ENCODE measurements at places on chromosomes 2 and 18.

DNA sequence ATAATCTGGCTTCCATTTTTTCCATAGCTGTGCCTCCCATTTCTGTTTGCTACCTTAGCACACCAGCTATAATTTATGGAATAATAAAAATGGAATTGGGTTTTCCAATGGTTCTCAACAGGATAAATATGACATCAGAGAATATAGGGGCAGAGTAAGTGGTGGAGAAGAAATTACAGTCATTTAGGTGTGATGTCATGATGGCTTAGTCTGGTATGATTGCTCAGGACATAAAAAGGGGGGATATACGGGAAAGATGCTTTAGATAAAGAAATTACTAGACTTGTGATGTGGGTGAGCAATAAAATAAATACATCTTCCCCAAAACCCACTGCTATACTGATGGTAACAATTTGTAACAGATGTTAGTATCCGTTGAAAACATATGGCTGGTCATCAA is 21.6 kb upstream of the KIF5C start:
- no peak for DNase-seq

GRCh38 chr2:70959851-70960832 is 18.3 kb upstream of the ANKRD53 start:
- DNase-seq: no peak

- no peak for DNase-seq
These were observed 28.7 kb downstream of the DNAH6 start for GRCh38 chr2:84545005-84545404.

- no peak for DNase-seq
These were observed 46.6 kb downstream of the USP40 start for GRCh38 chr2:233519787-233520611.

GRCh38 chr2:174779361-174779928 is 15.2 kb upstream of the CHRNA1 start:
- no peak for DNase-seq

GRCh38 chr2:9156483-9156882 is 50.1 kb upstream of the ASAP2 start:
- DNase-seq: no peak

DNA sequence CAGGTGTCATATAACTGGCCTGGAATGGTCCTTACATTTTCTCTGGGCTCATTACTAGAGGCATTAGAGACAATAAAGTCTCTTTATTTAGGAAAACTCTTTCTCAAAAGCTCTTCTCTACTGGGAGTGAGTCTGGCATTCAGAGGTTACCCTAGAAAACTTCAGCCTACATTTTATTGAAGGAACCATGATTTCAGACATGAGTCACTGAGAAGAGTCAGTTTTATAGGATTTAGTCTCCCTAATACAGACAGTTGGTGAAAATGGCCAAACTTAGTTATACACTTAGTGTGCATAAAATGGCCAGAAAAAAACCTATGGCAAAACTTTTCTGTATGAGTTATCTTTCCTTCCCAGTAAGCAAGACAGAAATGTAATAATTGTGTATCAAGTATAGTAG is 689.4 kb downstream of the ZEB2 start:
- DNase-seq: no peak

DNA sequence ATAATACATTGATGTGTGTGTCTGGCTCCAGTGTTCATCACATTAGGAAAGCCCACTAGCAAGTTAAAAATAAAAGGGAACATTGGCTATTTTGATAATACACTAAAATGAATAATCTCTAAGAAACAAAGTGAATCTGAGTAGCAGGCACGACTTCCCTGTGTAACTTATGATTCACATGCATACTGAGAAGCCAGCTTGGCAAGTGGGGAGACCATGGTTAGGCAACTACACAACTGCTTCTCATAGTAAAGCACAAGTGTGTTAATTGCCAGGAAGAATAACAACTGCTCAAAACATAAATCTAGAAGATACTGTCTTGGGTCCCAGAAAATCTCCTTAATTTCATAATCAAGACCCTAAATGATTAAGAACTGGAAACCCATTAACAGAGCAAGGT is 4.0 kb downstream of the MYO5B start:
- DNase-seq: no peak

DNA sequence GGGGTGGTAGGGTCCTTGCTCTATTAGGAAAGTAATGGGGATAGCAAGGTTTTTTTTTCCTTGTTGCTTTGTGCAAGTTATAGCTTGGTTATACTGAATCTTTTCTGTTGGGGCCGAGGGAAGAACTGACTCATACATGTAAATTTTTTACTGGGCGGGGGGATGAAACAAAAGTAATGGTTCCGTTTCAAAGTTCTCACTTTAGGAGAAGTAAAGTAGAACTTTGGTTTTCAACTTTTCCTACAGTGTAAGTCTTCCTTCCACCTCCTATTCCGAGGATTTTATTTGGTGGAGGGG is 1.1 kb downstream of the AFTPH start:
- DNase-seq: no peak

DNA sequence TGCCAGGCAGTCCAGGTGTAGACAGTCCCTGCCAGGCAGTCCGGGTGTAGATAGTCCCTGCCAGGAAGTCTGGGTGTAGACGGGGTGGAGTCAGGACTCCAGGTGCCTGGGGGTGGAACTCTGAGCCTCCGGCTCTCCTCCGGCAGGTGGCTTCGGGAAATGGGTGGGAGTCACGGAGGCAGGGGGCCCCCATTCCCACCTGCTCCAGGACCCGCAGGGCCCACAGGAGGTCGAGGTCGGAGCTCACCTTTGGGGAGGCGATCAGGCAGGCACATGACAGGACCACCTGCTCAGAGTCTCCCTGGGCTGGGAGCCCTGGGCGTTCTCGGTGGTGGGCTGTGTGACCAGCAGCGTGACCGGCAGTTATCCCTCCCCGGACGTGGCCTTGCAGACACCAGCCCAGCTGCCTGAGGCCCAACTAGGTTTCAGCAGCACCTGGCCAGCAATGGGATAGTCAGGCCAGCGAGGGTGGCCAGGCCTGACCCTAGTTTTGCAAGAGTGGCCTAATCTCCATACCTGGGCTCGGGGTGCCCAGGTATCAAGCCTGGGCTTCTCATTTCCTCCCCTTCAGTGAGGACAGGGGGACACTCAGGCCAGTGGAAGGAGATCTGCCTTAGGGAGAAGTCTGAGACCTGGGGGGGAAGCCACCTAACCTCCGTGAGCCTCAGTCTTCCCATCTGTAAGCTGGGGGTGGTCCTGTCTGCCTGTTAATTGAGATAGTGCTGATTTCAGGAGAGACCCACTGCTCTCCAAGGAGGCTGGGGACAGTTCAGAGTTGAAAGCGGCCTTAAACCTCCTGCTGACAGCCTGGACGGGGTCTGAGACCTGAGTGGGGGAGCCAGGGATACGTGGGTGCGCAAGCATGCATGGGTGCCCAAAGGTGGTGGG is 13.2 kb downstream of the GPC1 start:
- DNase-seq: no peak

- no peak for DNase-seq
These were observed 397.2 kb upstream of the SMIM21 start for GRCh38 chr18:75824661-75825060.

DNA sequence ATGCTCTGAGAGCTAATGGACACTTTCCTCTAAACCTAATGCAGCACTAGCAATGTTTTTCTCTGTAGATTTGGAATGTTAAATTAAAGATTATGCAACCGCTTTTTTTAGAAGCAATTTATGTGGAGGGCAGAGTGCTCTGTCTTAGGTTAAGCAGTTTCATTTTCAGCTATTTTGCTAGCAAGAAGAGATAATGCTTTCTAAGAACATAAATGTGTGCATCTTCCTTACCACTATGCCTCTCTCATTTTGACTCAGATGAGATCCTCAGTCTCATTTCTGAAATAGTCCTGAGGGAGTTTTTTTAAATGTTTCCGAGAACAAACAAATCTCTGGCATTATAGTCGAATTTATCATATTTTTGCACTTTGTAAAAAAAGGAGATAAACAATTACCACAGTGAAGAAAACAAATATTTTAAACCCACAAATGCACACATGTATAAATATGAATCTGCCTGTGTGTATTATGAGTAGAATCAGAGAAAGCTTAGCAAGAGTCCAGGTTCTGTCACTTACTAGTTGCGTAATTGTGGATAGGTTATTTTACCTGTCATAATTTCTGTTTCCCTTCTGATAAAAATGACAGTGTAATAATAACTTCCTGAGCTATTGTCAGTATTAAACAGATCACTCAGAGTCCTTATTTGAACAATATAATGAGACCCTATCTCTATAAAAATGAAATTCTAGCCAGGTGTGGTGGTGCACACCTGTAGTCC is 207.7 kb upstream of the CRIM1 start:
- no peak for DNase-seq

GRCh38 chr2:237092920-237093781 is 7.5 kb downstream of the COPS8 start:
- DNase-seq: no peak

GRCh38 chr2:47310801-47311560 is 92.0 kb upstream of the MSH2 start:
- DNase-seq: no peak

GRCh38 chr2:187214306-187214705 is 233.7 kb downstream of the CALCRL start:
- DNase-seq: no peak

GRCh38 chr2:43890855-43891254 is 52.1 kb downstream of the ABCG8 start:
- DNase-seq: no peak

DNA sequence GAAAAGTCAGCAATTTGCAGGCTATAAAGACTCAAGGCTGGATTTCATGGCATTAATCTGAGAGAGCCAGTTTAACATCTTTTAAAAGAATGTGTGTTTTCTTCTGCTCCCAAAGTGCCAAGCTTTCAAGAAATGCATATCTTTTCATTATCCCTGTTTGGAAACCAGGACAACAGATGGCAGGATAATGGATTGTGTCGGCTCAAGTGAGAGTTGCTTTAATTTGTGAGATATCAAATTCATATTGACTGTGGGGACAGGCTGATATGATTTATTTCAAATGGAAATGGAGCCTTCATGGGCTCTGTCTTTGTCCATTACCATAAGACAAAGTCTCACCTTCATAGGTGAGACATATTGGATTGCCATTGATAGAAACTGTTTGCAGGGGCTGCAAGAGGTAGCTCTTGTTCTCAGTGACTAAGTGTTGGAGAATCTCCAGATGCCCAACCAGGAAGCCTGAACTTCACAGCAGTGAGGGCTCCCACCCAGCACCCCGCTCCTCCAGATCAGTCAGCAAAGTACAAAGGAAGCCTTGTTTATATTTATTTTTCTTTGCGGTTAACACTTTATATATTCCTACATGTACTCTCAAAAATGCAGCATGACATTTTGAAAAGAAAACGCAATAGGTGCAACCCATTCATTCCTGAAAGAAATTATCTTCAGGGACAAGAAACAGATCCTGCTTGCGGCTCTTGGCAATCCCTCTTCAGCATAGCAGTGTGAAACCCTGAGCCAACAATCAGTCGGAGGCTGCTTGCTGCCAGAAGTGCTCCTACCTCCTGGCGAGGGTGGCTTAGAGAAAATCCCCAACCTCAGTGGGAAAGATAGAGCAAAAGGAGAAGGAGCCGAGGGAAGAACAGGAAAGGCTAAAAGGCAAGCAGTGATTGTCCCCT is 65.8 kb upstream of the ATL2 start:
- no peak for DNase-seq

DNA sequence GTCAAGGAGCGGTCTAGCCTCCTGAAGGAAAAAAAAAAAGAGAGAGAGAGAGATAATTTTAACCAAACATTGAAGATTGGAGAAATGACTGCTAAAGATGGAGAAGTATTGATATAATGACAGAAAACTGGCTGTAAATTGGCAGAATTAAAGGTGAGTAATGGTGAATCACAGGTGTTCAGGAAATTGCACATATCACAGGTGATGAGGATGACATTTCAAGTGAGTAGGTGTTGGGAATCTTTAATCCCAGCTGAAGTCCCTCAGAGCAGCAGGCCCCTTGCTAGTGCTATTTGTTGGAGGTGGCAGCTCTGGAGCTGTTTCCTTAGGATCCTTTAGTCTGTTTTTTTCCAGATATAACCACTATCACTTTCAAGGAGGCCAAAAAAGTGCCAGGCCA is 678.4 kb upstream of the VRK2 start:
- DNase-seq: no peak

DNA sequence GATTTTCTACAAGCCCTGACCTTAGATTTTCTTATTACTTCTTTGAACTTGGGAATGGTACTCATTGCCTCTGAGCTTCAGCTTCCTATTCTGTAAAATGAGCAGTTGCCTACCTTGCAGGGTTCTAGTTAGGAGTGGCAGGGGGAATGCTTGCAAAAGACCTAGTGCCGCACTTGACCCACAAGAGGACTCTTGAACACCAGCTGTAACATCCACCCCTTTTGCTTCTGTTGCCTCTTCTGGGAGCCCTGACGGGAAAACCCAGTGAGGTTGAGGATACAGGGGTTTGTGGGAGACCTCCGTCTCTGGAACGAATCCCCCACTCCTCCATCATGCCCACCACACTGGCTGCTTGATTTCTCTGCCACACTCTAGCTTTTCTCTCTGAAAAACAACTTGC is 27.1 kb upstream of the LBH start:
- DNase-seq: no peak

- no peak for DNase-seq
These were observed 59.6 kb upstream of the CDH2 start for GRCh38 chr18:28236487-28236886.

DNA sequence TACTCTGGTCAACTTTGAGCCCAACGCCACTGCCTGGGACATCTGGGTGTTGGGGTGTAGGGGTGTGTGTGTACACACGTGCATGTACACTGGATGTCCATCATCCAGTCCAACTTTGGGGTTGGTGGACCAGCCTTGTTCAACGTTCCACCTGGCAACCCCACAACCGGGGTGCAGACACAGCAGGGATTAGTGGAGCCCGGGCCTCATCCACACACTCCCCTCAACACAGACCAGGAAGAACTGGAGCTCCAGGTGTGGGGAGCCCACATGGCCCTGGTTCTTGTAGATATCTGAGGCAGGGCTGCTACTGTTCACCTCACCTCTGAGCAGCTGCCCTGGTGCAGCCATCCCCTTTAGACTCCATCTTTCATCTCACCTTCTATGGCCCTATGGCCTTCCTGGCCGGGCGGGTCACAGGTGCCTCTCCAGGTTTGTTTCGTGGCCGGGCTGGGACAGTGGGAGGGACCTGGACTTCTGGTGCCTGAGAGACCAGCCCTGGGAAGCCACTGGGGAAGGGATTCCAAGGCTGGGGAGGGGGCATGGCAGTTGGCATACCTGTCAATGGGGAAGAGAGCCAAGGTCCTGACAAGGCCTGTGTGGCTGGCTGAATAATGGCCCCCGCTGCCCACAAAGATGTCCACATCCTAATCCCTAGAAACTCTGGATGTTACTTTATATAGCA is 7.5 kb downstream of the NEU2 start:
- DNase-seq: no peak

DNA sequence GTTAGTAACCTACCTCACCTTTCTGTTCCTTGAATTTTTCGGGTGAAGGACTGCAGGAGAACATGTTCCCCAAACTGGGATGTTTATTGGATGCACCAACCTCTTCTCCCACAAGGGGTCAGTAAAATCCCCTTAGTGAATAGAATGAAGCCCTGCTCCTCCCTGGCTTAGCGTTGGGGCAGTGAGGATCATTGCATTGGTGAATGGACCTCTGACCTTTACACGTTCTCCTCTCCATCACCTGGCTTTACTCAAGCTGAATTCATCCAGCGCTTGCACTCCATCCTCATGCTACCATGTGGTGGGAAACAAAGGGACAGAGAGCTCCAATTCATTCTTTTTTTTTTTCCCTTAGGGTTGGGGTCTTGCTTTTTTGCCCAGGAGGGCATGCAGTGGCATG is 157.2 kb downstream of the MIB1 start:
- DNase-seq: peak; percentile 68

GRCh38 chr2:238915596-238915995 is 67.7 kb downstream of the TWIST2 start:
- DNase-seq: no peak
